CD4-positive, alpha-beta T cell treated with Interleukin-10 for 1 hour (primary cell): ENCODE measurements at places on chromosomes 5 and 9.

DNA sequence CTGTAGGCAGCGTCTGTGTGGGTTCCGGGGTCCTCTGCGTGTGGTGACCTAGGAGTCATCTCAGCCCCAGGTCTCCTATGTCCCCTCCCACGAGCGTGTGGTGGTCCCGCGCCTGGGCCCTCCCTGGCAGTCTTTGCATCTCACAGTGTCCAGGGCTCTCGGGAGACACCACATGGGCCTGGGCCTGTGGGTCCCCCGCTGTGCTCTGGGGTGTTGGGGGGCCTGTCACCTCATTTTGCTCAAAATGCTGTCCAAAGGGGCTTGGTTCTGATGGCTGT is 27.1 kb downstream of the CEP72 start:
- DNase-seq, result no peak

GRCh38 chr9:130825351-130825651 is 9.8 kb upstream of the ABL1 start:
- no peak for DNase-seq

DNA sequence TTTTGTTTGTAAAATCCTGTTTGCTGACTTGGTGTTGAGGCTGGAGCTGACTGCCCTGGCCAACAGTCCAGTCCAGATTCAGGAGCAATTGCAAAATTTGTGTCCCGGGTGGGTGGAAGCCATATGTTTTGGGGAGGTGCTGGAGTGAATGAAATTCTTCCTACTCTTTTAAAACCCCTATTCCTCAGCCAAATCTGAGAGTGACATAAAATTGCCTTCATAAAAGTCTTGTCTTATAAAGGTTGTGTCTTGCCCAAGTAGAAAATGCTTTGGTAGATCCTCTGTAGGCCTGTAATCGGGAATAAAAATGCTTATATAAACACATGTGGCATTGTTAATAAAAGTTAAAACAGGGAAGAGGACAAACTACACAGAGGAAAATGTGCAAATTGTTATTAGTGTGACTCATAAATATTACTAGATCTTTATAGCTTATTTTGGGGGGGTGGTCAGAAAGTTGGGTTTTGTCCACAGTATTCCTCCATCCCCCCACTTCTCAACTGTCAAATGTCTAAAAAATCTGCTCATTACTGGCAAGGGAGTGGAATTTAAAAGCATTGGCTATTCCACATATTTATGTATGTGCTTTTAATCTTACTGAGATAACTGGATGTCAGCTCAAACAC is 45.6 kb downstream of the NNT start:
- DNase-seq, result no peak

DNA sequence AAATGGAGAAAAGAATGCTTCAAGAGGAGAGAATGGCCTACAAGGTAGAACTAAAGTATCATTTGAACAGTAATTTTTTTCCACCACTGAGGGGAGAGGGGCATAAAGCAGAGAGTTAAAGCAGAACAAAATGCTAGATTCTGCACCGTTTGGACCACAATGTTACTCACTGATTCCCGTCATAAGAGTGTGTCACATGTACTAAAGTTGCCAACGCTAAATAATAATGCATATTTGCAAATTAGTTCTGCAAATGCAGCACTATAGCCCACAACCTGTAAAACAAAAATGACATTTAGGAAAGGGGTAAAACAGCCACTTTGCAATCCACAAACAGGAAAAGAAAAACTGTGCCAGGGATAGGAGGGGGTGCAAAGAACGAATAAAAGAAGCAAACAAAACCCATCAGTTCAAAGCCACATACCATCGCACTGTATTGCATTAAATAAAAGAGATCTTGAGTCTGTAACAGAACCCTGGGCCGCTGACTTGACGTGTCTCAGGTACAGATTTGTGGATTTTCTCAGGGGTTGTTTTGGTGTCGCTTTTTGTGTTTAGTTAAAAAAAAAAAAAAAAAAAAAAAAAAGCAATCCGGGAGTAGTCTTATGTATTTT is 7.7 kb upstream of the NFIB start:
- DNase-seq, result no peak

DNA sequence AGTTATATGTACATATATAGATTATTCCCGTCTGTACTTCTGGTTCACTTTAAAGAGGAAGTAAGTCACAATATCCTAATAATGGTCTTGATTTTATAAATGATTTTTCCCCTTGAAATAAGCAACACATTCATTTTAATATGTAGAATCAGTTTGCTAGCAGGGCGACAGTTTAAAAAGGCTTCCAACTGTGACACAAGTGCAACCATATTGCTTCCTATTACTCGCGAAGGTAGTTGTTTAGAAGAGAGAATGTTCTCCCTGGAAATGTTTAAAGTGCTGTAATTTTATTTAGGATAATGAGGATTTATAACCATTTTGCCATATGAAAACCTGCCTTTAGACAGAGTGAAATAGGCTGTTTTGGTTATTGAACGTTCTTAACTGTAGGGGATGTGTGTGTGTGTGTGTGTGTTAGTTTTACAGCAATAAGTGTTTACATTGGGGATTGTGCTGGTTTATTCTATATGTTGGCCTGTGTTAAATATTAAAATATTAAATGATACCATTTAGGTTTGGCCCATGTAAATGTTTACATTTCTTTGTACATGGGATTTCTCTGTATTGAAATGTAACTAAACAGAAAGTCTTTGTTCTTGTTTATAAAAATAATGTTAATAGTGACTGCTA is 138.3 kb downstream of the PBX3 start:
- DNase-seq, result no peak

GRCh38 chr5:146081556-146081955 is 23.8 kb downstream of the PLAC8L1 start:
- no peak for DNase-seq

GRCh38 chr5:42875785-42876374 is 64.2 kb upstream of the SELENOP start:
- no peak for DNase-seq
